ENCODE measurements at places on chromosomes 1 and 21.

DNA sequence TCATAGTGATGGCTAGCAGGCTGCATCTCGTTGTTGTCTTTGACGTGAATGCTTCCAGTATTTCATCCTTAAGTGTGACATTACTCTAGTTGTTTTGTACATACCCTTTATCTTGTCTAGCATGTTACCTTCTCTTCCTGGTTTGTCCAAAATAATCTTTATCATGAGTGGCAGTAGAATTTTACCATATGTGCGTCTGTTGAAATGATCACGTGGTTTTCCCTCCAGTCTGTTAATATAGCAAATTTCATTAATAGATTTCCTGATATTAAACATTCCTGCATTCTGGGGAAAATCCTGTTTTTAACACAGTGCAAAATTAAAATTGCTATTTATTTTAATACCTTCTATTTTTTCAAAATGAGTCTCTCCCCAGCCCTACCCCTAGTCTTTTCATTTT is 15.6 kb downstream of the ADARB1 start:
- no peak for DNase-seq

- DNase-seq = no peak
These were observed 83.0 kb downstream of the NTPCR start for GRCh38 chr1:233033361-233033760.

- no peak for DNase-seq
These were observed 17.7 kb upstream of the NFIA start for GRCh38 chr1:61064673-61065072.

GRCh38 chr1:48726557-48727215 is 50.0 kb downstream of the BEND5 start:
- DNase-seq = no peak

GRCh38 chr1:213749558-213749957 is 238.2 kb upstream of the PROX1 start:
- no peak for DNase-seq

GRCh38 chr1:7120863-7121621 is 335.8 kb downstream of the CAMTA1 start:
- DNase-seq = no peak
